AG10803 (cell line): ENCODE measurements at places on chromosomes 11 and 22.

- DNase-seq, result no peak
These were observed 226.8 kb upstream of the TBCEL start for GRCh38 chr11:120797143-120797542.

DNA sequence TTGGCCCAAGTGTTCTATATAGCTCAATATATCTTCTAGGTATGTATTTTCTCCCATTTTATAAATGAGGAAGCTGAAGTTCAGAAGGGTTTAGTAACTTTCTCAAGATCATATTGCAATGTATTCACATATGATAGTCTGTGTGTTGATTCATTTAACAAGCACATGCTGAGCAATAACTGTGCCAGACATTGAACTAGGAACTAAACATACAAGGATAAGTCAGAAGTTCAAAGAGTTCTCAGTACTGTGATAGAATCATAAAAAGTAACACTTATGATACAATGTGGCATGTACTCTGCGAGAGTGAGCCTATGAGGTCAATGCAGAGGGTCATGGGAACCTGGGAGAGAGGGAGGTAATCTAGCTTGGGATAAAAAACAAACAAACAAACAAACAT, 1082.2 kb upstream of the TENM4 start:
- DNase-seq, result no peak

DNA sequence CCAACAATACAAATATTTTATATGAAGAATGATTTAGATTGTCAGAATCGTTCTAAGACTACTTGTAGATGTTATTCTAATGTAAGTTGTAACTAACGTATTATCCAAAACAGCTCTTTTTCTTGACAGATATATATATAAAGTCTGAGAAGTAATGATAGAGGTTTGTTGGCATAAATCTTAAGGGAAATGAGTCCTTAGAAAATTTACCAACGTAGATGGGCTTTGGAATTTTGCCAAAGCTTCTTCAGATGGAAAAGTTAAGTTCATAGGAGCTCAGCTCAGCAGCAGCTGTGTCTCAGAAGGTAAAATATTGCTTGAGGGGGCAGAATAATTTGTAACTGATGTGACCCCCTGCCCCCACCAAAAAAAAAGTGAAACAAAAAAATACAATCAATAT, 66.7 kb downstream of the BID start:
- peak; percentile 17 for DNase-seq

DNA sequence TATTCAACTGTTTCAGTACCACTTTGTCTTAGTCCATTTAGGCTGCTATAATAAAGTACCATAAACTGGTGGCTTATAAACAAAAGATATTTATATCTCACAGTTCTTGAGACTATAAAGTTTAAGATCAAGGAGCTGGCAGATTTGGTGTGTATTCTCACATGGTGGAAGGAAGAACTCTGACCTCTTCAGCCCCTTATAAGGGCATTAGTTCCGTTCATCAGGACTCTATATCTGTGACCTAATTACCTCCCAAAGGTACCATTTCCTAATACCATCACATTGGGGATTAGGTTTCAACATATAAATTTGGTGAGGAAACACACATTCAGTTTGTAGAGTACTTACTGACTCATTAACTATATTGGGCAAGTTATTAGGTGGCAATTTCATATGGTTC, 10.7 kb upstream of the ARL14EP start:
- DNase-seq, result no peak

GRCh38 chr11:119789766-119790407, 60.9 kb upstream of the NECTIN1 start:
- DNase-seq, result no peak

DNA sequence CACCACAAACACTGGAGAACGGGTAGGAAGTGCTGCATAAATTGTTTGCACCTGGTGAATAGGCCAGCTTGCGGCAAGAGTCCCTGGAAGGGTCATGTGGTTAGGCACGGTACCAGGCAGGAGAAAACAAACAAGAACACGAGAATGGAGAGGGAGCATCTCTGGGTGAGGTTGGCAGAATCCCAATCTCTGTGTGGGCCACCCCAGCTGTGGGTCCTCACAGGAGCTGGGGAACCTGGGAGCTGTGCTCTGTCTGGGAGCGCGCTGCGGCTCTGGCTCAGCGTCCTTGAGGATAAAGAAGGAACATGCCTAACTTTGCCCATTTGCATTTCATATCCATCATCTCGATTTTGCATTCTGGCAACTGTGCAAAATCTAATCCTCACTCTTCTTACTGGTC, 46.1 kb upstream of the JAM3 start:
- DNase-seq, result no peak

GRCh38 chr11:16873289-16873688, 134.8 kb downstream of the C11orf58 start:
- no peak for DNase-seq

DNA sequence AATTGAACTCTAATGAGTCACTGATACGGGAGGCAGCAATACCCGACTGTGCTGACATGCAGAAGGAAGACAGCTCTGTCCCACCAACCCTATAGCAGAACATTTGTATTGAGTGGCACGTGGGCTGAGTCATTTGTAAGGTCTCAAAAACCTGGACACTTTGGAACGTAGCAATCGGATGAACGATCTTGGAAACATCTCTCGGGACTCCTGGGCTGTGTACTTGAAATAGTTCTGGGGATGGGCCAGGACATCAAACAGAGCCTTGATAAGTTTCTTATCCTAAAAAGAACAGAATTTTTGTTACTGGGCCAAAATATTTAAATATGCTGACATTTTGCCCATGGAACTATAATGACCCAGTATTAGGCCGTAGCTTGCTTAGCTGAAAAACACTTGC, 17.1 kb upstream of the NRIP3 start:
- no peak for DNase-seq

DNA sequence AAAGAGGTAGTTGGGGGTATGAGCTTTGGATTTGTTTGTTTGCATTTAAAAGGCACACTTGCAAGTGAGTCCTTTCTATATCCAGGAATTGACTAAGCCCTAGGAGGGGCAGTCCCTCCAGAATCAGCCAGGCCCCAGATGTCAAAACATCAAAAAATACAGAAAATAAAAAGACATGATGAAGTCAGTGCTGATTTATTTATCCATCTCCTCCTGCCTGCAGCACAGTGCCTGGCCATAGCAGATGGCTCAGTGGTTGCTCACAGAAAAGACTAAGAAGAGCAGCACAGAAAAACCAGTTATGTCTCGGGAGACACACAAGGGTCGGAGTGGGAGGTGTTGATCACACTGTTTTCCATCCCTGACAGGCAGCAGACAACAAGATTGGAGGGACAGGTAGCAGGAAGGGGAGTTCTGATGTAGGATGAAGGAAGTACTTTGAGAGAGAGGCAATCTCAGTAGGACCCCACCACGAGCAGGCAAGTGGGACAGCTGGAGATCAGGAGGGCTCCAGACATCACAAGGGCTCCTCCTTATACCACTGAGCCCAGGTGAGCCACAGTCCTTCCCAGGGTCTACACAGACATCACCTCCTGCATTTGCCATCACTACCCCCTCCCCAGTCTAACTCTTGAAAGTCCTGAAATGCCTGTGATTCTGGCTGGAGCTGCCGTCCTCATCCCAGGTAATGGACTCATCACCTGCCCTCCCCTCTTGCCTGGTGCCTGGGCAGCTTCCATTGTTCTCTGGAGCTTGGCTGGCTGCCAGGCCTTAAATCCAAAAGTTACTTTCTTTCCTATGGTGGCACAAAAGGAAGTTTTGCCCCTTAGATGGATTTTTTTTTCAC, 32.3 kb downstream of the TMPRSS5 start:
- no peak for DNase-seq

DNA sequence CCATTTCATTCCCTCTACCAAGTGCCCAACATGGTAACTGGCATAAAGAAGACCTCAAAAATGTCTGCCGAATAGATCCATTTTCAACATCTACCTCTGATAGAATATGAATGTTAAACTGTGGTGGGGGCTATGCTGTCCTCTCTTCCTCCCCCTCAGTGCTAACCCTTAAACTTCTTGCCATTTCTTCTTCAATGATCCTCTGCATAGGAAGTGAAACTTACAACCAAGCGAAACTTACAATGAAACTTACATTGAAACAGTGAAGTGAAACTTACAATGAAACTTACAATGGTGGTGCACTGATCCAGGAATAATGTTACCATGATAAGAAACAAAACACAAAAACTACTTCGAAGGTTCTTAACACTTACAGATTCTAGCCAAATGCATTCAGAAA, 4.7 kb downstream of the RTCB start:
- no peak for DNase-seq

DNA sequence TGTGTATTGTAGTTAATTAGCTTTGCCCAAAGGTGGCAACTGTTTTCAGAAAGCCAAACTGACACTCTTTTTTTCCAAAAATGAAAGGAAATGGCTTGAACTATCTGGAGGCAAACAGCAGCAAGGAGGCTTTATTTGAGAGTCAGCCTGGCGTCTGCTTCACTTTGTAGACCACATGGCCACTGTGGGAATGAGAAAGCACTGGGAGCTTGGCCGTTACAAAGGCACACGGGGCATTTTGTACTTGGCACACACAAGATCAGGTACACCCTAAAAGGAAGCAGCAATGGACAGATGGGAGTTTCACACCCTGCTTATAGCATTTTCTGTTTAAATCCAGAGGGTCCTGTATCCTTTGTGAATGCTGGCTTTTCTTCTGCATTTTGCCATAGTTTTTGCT, 126.3 kb downstream of the MPPED2 start:
- DNase-seq, result no peak

- DNase-seq, result no peak
These were observed 1280.6 kb upstream of the CNTN5 start for GRCh38 chr11:97739932-97740800.

DNA sequence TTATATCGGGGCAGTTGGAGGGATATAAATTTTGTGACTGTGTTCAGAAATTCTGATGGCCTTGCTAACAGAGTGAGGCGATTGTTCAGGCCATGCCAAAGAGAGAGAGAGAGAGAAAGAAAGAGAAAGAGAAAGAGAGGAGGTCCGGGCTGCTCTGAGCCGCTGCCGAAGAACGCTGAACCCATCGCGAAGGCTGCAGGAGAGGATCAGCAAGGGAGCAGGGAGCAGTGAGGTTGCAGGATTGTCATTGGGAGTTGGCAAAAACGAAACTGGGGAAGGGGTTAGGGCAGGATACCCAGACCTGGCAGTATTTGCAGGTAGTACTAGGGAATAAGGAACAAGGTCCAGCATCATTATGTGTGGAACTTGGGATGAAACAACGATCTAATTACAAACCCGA, 537.1 kb downstream of the INSC start:
- no peak for DNase-seq

- no peak for DNase-seq
These were observed 5.1 kb upstream of the KRTAP5-9 start for GRCh38 chr11:71542879-71543777.

- DNase-seq, result no peak
These were observed 14.0 kb upstream of the MTCH2 start for GRCh38 chr11:47656260-47656885.

DNA sequence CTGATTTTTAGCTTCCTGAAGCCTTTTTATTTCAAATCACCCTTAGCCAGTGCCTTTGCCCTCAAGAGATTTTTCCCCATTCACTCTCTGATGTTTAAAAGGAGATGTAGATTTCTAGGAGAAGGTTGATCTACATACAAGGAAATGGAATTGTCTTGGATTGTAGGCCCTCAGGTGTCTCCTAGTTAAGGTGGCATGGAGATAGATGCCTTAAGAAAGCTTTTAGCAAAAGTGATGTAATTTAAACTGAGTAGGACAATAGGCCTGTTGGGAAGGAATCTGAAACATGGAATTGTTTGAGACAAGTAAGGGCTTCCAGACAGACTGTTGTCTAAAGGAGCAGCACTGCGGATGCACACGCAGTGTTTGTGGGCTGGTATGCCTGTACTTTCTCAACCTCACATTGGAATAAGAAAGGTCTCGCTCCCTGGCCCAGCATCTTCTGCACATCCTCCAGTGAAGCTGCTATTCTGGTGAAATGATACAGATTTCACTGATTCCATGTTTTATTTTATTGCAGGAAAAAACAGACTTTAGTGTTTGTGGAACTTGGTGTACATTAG, 69.8 kb upstream of the SLC25A18 start:
- DNase-seq, result no peak

DNA sequence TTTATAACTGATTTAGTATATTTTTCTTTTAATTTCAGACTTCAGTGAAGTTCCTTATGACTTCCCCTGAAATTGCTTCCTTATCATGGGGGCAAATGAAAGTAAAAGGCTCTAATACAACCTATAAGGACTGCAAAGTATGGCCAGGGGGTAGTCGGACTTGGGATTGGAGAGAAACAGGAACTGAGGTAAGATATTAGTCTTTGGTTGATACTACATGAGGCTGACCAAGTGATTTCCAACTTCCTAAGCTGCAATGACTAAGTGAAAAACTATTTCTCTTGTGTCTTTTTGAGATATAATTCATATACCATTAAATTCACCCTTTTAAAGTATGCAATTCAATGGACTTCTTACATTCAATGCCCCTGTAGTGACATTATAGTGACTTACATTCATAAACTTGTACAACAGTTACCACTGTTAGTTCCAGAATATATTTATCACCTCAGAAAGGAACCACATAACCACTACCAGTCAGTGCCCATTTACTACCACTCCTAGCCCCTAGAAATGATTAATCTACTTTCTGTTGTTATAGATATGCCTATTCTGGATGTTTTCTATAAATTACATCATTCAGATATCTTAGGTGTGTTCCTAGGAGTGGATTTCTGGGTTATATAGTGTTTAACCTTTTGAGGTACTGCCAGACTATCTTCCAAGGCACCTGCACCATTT, 21.6 kb downstream of the AAMDC start:
- DNase-seq, result peak; percentile 6

DNA sequence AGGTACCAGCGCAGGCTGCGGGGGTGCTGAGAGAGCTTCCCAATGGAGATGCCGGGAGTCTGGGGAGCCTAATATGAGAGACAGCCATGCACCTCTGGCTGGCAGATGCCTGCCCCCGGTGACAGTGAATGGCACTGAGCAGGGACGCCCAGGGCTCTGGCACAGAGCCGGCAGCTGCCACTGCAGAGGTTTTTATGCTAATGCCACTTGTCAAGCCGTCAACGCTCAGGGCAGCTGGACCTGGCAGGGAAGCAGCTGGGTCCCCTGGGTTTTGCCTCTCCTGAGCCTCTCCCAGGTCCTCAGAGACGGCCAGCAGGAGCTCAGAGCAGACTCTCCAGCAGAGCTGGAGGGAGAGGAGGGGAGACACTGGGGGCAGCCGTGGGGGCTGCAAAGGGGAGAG, 573.6 kb downstream of the BUD13 start:
- no peak for DNase-seq

GRCh38 chr11:69073469-69073868, 24.7 kb downstream of the TPCN2 start:
- no peak for DNase-seq

- DNase-seq, result no peak
These were observed 34.6 kb downstream of the RASD2 start for GRCh38 chr22:35575116-35575748.

GRCh38 chr11:77071671-77072605, 5.2 kb downstream of the CAPN5 start:
- DNase-seq, result peak; percentile 15

DNA sequence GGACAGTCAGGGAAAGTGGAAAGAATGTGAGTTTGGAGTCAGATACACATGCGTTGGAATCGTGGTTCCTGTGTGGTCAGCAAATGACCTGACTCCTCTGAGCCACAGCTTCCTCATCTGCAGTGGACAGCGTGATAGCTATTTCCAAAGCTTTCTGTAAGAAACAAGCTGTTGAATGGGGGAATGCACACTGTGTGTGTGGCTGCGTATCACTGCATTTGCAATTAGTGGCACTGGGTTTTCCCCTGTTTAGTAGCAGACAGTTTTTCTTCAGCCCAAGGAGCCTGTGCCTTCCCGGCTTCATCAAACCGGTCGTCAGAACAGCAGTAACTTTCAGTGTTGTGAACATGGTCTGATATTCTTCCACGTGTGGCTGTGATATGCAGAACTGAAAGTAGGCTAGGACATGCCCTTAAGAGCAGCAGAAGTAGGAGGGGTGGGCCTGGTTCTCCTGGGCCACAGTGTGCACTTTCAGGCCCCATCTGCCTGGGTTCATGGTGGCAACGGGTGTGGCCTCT, 121.5 kb downstream of the RRAS2 start:
- no peak for DNase-seq
